NCI-H1417 (cell line): ENCODE measurements at places on chromosomes 5 and 9.
A peak's percentile ranks its signal among the peaks of the same experiment; 100 is the strongest.

DNA sequence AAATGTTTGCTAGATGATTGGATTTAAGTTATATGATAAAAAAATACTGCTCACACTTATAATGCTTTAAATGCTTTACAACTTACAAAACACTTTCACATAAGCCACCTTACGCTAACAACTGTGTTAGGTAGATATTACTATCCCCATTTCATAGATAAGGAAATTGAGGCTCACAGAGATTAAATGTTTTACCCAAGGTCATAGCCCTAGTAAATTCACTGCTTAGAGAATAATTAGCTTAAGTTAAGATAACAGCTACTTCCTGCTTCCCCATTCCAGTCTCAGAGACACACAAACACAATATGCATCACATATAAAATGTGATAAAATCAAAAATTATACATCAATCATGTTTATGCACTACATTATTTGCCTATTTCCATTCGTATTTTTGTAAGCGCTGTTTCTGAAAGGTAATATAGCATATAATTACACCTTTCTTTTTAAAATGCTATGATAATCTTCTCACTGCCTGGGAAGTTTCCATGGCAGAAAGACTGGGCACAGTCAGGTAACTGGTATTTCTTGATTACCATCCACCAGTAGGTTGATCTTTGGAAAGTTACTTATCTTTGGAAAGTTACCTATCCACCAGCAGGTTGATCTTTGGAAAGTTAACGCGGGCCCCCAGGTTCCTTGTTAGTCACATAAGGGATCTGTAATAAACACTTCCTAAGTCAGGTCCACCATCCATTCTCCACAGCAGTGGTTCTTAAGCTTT lies 101.1 kb downstream of the NFIB start:
- no peak for DNase-seq

DNA sequence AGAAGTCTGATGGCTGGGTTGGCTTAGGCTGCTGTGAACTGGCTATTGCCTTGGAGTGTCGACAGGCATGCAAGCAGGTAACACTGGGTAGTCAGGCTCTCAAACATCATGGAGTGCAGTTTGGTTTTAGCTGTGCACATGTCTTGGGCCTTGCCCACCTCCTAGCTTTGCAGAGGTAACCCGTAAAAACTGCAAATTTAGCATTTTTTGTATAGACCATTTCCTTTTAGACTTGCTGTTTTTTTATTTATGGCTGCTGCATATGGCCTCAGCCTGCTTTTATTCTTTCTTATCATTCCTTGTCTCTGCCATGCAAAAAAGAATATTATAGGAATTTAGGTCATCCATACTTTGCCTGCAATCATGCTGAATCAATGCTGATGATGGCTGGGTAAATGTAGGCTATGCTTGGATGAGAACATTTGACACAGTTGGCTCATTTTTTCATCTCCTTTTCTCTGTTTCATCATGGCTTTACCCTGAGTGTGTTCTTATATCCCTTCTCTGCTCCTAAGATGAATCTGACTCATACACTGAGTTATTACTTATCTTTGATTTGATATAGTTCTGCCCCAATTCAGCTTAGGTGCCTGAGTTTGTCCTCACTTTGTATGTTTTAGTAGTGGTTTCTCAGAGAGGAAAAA lies 27.2 kb downstream of the RECK start:
- DNase-seq: no peak

DNA sequence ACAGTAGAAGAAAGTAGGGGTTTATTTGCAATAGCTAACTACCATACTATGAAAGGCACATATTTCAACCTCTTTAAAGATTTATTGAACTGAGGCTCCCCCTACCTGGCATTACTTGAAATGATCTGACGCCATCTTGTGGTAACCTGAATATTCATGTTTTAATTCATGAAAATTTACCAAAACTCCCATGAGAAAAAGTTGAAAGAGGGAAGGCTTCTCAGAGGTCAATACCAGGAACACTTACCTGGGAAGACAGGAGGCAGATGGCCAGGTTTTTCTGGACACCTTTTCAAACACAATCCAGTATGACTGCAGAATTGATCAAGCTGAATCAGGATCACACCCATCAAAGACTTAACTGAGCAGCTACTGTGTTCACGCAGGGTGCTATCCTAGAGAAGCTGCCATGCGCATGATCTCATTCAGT lies 9.4 kb downstream of the PRELID2 start:
- peak; percentile 49 for DNase-seq

DNA sequence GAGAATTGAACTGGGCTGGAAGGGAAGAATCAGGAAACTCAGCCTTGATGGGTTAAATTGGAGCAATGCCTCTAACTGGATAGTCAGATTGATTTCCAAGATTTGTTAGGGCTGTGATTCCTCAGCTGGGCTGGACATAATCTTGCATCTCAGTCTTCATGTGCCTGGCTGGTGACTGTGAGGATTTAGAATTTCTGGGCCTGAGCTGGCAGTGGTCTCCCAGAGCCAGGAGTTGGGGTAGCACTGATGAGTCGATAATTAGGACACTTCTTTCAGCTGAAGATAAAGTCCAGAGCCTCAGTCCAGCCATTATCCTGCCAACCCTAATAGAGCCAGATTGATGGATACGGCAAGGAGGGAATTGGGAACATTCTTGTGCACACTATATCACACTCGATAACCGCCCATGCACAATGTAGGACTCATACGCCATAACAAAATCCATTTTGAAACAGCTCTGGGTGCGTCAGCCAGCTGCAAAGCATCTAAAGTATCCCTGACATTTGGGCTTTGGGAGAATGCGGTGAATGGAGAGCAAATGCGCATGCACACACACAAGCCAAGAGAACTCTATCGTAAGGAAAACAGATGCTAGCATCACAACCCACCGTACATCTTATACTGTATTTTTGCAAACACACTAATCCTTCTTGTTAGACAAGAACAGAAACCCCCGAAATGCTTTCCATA lies 405.1 kb upstream of the KLF4 start:
- DNase-seq: no peak

GRCh38 chr5:72523960-72524582 lies 16.9 kb upstream of the ZNF366 start:
- DNase-seq: no peak

DNA sequence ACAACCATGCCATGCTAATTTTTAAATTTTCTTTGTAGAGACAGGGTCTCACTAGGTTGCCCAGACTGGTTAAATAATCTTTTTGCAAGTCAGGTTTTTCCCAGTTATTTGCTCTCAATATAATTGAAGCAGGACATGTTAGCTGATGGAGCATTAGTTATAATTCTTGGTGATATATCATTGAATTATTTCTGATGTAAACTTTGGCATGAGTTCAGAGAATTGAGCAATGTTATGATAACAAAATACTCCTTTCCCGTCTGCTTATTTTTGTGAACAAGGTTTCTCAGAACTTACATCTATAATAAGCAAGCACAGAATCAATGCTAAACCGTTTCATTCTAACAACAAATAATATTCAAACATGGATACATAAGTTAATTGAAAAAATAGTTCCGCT lies 37.8 kb downstream of the BHMT start:
- DNase-seq: no peak

DNA sequence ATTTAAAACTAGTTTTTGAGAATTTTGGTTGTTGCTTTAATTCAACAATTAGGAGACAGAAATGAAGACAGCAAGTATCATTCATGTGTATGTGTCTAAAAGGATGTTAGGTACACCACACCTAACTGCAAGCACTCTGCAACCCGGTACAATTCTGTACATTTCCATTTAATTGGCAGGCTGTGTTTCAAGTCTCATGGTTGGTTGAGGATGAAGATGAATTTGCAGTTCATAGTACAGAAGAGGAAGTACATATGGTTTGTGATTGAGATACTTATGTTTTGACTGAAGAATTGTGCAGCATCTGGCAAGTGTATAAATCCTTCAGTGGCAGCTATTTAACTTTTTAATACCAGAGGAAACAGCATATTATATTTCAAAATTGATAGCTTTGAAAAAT lies 628.7 kb upstream of the ZNF608 start:
- DNase-seq: peak; percentile 24

GRCh38 chr9:100474924-100475276 lies 2.0 kb downstream of the TMEFF1 start:
- DNase-seq: peak; percentile 57

GRCh38 chr5:139676406-139676805 lies 28.3 kb downstream of the CXXC5 start:
- DNase-seq: no peak

DNA sequence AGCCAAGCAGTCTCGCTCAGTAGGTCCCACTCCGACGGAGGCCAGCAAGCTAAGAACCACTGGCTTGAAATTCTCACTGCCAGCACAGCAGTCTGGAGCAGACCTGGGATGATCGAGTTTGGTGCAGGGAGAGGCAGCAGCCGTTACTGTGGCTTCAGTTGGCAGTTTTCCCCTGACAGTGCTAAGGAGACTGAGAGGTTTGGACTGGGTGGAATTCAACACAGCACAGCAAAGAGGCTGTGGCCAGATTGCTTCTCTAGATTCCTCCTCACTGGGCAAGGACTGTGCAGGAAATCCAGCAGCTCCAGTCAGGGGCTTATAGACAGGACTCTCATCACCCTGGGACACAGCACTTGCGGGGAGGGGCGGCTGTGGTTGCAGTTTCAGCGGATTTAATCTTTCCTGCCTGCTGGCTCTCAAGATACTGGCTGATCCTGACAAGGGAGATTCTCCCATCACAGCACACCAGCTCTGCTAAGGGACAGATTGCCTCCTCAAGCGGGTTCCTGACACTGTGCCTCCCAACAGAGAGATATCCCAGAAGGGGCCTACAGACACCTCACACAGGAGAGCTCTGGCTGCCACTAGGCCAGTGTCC lies 122.1 kb downstream of the YIPF5 start:
- DNase-seq: no peak

DNA sequence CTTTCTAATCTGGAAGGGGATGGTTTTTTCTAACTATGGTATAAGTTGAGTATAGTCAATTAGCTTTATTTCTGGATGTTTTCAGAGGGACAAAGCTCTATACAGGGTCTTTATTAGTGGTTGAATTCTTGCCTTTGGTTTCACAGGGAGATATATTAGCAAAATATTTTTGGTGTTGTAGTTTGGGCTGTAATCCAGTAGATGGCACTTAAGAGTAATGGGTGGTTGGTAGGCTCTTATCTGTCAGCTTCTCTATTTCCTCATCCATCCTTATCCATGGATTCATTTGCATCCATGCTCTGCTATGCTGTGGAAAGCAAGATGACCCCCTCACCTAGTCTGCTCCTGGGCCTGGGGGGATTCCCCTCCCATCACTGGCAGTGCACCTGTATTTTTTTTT lies 363.6 kb upstream of the CYLC2 start:
- DNase-seq: no peak

DNA sequence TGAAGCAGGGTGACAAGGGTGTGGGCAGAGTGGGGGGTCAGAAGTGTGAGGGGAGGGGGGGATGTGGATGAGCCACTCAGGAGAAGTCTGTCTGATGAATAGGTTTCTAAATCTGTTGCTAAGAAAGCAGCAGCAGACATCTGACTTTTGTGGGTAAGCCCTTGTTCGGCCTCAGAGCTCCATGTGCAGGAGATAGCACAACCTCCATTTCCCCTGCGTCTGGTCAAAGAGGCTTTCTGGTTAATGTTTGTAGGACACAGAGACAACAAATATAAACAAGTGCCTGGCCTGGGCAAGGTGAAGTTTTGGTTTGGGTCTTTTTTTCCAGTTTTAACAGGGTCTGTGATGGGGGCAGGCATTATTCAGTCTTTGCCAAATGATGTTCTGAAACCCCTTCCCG lies 57.0 kb upstream of the GNE start:
- DNase-seq: no peak

- no peak for DNase-seq
Observed at GRCh38 chr5:1934801-1935429, 52.2 kb upstream of the IRX4 start.

DNA sequence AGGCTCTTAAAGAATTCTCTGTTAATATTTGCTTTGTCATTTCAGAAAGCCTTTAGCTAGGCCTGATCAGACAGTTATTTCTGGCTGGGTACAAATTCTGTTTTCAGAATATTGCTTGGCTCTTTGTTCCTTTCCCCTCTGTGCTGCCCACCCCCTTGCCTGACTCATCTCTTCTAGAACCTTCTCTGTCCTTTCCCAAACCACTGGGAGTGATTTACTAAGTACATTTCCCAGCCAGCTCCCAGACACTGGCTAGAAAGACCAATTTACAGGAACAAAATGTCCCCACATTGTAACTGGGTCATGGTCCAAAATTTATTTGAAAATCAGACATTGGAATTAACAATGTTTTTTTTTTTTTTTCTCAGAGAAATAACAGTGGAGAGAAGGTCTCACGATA lies 133.1 kb upstream of the MAP1B start:
- no peak for DNase-seq

DNA sequence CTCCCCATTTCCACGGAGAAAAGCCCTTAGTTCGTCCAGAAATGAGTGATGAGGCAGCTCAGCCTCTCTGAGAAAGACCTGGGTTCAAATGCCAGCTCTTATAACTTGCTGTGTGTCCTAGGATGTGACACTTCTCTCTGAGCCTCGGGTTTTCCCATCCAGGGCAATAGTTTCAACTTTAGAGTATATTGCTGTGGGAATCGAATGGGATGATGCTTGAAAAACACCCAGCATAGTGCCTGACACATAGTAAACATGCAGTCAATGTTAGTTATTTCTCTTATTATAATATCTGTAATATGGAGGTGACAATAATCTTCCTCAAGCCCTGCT lies 430 bp upstream of the MAPKAP1 start:
- no peak for DNase-seq

DNA sequence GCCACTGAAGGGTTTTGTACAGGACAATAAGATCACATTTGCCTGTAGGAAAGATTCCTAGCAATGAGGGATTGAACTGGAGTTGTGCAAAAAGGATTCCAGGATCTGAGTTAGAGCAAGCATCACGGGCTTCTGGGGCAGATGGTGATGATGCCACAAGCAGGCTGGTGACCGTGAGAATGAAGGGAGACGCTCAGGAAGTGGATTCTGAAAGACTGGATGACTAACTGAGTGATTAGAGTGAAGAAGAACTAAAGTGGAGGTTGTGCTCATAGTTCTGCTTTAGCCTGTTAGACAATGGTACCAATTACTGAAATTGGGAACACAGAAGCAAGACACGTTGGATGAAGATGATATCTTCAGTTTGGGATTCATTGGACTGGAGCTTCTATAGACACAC lies 168.2 kb downstream of the CD180 start:
- no peak for DNase-seq
